ENCODE measurements at places on chromosomes 13 and 19.
A peak's percentile ranks its signal among the peaks of the same experiment; 100 is the strongest.

DNA sequence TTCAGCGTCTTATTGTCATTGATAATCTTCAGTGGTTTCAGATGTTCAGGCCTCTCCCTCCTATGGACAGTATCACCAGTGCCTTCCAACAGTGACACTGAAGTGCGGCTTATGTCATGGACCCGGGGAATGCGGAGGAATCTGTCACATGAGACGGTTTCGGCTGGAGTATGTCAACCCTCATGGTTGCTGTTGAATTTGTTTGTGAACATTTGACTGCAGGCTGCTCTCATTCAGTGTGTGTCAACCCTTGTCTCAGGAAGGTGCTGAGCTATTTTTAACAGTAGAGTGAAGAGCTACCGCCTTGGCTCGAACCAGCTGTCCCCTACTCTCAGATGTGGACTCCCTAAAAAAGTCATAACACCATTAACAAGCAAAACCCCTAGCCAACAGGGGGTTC, 138.8 kb upstream of the RNF113B start:
- DNase-seq: no peak

DNA sequence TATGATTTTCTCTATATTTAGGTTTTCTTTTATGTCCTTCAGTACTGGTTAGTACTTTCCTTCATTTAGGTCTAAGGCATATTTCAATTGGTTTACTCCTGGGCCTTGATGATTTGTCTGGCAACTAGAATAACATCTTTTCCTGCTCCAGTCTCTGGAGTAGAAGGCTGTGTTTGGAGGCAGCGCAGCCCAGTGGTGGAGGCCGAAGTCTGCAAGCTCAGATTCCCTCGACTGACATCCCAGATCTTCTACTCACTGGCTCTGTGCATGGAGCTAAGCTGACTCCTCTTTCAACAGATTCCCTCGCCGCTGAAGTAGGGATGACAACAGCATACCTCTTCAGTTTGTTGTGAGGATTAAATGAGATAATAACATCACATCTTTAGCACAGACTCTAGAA, 141.0 kb downstream of the RAP2A start:
- no peak for DNase-seq

GRCh38 chr13:73842184-73842583, 292.0 kb downstream of the KLF12 start:
- no peak for DNase-seq

GRCh38 chr19:48403606-48404005, 10.1 kb downstream of the GRIN2D start:
- no peak for DNase-seq

- DNase-seq: no peak
Observed at GRCh38 chr13:94261163-94261562, 218.3 kb downstream of the DCT start.

- peak; percentile 54 for DNase-seq
Observed at GRCh38 chr19:54188215-54188871, 1.0 kb downstream of the MBOAT7 start.

DNA sequence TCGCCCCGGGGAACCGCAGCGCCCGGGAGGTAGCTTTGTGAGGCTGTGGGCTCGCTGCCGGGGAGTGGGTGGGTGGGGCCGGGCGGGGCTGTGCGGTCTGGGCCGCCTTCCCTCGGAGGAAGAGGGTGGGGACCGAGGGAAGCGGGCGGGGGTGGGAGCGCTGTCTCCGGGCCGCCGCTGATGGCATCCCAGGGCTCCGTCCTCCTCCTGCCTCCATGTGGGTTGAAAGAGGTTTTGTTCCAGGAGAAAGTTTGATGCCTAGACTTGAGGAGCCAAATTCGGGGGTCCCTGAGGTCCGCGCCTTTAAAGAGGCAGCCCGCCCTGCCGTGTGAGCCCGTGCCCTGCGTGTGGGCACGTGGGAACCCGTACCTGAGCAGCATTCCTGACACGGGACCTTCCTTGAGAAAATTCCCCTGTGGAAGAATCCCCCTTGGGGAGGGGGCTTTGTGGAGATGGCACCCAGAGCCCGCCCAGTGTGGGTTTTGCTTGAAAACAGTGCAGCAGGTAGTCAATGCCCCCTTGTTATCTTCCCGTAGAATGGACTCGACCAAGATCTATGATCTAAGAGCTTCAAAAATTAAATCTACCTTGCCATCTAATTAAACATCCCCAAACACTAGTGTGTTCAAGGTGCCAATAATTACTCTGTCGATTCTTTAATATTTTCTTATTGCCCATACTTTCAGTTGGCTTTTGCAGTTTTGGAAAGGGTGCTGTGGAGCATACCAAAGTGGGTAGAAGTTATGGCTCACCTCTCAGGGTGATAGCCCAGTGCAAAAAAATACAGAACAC, 107.8 kb downstream of the RXFP2 start:
- DNase-seq: no peak

DNA sequence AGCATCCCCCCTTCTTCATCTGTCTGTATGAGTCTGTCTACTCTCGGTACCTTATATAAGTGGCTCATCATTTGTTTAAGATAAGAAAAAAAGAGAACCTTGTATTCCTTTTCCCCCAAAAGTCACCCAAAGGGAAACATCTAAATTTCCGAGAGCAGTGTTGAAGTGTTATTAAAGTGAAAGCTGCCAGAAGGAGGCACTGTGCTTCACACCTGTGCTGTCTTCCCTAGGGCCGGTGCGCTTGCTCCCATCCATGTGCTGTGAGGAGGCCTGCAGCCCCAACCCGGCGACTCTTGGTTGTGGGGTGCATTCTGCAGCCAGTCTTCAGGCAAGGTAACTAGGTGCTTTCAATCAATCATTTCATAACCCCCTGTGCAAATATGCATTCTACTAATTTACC, 97.5 kb downstream of the TNFRSF19 start:
- no peak for DNase-seq

GRCh38 chr19:10603873-10604459, 16.9 kb upstream of the AP1M2 start:
- DNase-seq: no peak

DNA sequence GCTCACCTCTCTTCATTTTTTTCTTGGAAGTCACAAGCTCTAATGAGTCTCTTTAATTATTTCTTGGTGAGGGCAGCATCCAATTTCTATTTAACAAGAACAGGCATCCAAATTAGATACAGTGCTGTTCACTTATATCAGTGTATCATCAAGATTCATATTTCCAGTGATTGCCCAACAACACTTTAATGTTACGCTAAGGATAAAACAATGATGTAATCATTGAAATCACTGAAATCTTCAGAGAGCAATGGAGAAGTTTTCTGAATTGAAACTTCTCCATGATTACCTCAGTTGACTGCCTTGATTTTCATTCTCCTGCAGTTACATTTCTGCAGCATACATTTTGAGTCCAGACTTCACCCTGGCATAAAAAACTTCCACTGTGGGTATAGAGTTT, 17.1 kb upstream of the LRCH1 start:
- DNase-seq: no peak

- no peak for DNase-seq
Observed at GRCh38 chr13:29496241-29496712, 99.2 kb downstream of the SLC7A1 start.

- no peak for DNase-seq
Observed at GRCh38 chr19:43407416-43408005, 7.2 kb upstream of the TEX101 start.

DNA sequence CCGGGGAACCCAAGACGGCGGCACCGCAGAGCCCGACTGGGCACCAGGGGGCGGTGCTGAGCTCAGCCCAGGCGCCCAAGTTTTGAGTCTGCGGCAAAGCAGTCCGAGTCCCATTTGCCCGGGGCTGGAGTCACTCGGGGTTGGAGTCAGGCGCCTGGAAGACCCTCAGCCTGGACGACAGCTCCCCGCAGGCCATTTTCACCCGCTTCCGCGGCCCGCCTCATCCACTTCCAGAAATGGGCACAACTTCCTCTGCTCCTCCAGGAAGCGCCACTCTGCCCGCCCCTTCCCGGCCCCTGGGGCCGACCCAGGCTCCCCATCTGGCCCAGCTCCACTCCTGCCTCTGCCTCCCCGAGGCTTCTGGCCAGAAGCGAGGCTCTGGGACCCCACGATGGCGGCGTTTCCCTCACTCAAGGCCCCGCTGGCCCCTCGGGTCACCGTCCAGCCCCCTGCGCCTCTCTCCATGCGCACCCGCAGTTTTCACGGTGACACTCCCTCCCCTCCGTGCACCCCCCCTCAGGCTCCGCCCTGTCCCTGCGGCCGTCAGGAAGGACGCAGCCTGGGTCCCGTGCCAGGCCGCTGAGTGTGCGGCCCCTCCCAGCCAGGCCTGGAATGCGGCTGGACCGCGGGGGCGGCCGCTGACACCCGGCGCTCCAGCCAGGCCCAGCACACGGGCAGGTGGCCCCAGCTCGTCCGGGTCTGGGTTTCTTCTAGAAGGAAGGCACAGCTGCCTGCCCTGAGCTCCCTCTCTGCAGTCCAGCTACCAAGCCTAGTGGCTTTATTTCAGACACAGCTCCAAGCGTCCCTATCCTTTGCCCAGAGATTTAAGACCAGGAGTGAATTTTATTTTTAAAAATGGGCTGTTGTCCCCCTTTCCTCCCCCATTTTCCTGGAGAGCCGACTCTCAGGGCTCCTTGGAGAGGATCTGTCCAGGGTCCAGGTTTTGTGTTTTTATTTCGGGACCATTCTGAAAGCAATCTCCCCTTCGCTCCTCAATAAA, 4.7 kb downstream of the SERTAD1 start:
- DNase-seq: peak; percentile 41

DNA sequence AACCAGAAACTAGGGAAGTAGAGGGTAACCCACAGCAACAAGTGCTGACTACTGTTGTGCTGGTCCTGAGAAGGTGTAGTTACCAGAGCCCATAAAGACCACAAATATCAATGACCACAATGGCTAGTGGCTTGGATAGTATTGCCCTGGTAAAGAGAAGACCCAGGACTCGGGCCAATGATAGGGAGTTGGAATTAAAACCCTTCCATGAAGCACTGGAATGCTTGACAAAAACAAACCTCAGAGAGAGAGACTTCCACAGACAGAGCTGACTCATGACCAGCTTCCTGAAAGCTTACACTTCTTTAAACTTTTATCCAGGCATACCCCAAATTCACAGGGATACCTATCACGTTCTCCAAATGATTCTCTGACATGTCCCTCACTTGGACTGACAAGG, 60.5 kb downstream of the WDR87 start:
- DNase-seq: no peak

- DNase-seq: no peak
Observed at GRCh38 chr13:102597029-102597961, 509 bp downstream of the TPP2 start.

DNA sequence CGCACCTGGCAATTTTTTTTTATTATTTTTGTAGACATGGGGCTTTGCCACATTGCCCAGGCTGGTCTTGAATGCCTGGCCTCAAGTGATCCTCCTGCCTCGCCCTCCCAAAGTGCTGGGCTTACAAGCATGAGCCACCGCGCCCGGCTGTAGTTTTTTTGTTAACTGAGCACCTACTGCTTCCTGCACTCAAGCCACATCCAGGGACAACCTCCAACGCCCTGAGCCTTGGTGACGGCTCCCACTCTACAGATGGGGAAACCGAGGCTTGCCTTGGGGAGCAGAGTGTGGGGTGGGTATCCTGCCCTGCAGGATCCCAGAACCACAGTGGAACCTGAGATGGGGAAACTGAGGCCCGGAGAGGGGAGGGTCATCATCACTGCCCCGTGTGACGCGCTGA, 3.0 kb downstream of the ELANE start:
- no peak for DNase-seq

- no peak for DNase-seq
Observed at GRCh38 chr13:89673789-89674311, 1673.6 kb upstream of the MIR17HG start.

- no peak for DNase-seq
Observed at GRCh38 chr13:96771486-96772367, 222.5 kb downstream of the OXGR1 start.

DNA sequence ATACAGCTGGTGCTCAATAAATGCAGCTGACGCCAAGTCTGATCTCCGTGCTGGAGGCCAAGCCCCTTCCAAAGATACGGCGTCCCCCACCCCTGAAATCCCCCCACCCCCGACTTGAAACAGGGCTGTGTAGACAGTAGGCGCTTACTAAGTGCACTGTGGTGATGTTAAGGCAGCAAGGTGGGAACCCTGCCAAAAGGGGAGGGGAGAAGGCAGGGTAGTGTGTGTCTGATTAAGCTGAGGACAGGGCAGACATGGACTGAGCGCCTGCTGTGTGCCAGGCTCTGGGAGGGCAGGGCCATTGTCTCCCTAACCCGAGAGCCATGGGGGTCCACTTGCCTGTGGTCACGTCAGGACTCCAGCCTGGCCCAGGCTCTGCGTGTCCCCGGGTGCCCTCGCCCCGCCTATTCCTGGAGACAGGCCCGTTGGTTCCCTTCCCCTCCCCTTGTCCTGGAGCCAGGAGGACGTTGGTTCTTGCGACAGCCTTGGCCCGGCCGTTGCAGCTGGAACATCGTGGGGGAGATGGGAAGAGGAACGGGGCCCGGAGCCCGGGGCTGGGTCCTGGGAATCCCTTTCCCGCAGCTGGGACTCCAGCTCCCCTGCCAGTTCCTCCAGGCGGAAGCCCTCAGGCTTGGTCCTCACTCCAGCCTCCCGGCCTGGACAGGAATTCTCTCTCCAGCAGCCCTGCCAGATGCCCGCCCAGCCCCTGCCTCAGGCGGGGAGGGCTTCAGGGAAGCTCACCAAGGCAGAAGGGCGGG, 1.7 kb upstream of the ELANE start:
- no peak for DNase-seq

DNA sequence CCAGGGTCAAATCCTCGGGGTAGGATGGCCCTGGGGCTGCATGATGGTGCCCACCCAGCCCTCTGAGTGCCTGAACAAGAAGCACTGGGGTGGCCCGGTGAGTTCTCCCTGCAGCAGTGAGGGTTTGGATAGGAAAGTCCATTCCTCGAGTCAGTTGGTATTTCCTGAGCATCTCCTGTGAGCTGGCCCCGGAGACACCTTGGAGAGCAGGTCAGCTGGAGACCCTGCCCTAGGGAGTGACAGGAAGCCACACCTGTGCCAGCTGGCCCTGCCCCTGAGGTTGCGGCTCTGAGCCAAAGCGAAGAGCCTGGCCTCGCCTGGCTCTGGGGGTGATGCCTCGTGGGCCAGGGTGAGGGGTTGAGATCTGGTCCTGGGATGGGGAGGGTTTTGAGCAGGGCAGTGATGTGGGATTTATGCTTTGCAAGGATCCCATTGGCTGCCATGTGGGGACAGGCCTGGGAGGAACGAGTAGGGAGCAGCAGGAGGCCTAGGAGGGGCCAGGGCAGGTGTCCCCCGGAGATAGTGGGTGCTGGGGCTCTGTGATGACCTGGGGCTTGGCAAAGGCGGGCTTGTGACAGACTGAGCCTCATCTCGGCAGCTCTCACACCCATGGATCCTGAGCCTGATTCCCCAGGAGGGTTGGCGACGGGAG, 16.0 kb downstream of the CRTC1 start:
- no peak for DNase-seq

DNA sequence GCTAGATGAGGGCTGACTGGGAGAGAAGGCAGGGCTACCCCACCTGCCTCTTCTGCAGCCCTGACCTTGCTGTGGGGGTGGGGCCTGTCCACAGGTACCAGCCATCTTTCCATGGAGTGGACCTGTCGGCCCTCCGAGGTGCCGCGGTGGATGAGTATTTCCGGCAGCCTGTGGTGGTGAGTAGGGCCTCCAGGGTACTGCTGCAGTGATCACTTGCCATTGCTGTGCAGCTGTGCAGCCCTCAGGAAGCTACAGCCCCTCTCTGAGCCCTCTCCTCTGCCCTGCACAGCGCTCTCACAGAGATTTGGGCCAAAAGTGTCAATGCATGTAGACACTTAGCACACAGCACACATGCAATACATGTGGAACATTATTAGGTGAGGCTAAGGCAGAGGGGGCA, 11.8 kb downstream of the YIPF2 start:
- no peak for DNase-seq

- no peak for DNase-seq
Observed at GRCh38 chr13:83377491-83377890, 504.8 kb downstream of the SLITRK1 start.

- no peak for DNase-seq
Observed at GRCh38 chr19:48686088-48686487, 9.7 kb upstream of the FUT2 start.
